ENCODE measurements at places on chromosomes 12 and 14.

- no peak for DNase-seq
Measured at GRCh38 chr12:121741743-121742142, 29.2 kb downstream of the TMEM120B start.

DNA sequence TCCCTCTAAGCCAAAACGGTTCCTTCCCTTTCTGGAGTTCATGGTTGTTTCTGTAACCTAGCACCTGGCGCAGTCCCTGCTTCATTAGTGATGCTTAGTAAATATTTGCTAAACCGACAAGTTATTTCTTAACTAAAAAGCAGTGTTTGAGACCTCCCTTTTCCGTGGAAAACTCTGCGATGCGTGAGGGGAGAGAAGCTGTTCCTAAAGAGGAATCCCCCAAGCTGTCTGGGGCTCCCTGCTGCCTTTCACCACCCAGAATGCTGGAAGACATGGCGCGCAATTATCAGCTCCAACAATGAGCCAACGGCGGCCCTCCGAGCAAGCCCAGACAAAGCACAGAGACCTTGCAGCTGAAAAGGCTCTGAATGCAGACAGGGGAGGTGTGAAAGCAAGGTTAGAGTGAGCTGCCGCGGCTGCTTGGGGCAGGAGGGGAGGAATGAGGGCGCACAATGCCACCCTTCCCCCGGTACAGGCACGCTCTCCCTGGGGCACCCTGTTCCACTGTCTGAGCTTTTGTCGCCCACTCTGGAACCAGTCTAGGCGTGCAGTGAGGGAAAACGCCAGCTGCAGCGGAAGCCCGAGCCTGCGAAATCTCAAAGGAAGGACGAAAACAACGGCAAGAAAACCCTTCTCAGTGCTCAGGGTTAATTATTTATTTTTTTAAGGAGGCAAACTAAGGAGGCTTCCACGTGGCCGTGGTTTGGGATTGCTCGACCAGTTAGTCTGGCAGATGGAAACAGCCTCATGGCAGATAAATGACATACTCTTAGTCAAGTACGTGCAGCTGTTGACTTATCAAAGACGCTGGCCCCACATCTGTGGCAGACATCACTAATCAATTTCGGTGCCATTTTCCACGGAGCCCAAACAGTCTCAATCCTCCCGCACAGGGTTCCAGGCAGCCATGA, 66.3 kb downstream of the RBM19 start:
- no peak for DNase-seq

DNA sequence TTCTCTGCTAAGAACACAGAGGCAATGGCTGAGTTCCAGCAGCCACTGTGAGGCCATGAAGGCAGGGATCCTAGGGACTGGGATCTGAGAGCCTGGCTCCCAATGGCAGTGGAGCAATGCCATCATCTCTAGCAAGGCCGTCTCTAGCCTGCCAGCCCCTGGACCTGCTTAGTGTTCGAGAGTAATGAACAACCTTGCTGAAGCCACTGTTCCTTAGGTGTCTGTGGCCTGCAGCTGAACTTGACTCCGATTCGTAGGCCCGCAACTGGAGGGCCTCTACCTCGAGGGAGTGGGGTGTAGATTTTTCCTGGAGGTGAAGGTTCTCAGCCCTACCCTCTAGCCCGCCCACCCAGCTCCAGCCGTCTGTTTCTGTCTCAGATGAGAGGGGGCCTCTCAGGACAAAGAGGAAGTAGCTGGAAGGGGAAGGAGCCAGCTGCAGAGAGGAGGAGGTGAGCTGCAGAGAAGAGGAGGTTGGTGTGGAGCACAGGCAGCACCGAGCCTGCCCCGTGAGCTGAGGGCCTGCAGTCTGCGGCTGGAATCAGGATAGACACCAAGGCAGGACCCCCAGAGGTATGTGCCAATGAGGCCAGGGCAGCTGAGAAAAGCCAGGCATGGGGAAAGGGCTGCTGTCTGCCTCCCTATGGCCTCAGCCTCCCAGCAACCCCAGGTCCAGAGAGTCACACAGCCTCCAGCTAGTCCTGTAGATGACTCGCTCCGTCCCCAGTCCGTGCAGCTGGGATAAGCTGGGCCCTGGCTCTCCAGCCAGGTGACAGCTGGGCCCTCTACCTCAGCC, at the start of gene PLD4:
Gene PLD4, plus strand, starts transcription at position 459 of the 793 bp plus-strand sequence. CDS start 2,262 bp downstream, outside the sequence.
- no peak for DNase-seq

DNA sequence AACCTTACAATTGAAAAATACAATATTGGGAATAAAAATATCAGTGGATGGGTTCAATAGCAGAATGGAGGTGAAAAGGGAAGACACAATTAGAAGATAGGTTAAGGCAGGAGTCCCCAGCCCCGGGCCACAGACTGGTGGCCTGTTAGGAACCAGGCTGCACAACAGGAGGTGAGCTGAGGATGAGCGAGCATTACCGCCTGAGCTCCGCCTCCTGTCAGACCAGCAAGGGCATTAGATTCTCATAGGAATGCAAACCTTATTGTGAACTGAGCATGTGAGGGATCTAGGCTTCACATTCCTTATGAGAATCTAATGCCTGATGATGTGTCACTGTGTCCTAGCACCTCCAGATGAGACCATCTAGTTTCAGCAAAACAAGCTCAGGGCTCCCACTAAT, 27.3 kb upstream of the ST8SIA1 start:
- peak; percentile 50 for DNase-seq

GRCh38 chr12:21656905-21657325, 727 bp downstream of the LDHB start:
- DNase-seq: no peak

DNA sequence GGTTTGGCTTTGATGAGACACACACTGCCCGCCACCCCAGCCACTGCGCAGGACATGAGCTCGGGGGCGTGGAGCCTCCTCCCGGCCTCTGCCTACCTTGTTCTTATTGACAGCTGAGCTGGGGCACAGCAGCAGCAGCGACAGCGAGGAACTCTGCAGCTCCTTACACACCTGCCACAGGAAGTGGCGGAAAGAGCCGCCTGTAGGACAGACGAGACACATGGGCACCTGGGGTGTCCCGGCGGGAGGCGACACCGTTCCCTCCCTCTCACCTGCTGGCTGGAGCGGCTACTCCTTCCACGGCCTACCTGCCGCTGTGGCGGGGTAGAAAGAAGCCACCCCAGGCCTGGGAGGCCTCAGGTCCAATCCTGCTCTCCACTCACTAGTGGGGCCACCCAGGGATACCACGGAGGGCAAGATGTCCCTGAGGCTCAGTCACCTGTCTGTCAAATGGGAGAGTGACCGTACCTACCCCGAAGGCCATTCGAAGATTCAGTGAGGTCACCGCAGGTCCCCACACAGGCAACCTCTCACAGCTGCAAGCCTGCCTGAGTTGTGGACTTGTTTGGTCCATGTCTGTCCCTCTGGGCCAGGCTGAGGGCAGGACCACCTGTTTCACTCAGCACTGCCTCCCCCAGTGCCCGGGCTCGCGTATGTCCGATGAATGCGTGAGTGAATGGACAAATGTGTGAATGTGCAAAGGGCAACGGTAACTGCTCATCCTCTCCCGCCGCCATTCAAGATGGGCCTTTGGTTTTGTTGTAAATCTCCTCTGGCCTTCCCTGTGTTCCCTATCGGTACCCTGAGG, 42.6 kb downstream of the TRAFD1 start:
- DNase-seq: no peak

DNA sequence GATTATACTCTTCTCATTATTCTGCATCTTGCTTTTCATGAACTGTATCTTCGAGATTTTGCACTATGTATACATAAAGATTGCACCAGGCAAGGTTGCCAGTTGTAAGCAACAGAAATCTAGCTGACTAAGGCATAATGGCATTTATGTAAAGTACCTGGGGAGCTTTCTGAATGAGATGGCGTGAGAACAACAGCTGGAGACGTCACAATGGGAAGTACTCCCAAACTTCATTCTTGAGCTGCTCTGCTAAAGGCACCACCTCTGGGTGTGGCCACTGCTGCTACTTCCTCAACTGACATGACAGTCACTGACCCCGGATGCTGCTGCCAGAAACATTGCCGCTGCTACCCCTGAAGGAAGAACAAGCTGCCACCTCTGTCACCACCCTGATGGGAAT, 220.7 kb downstream of the NOVA1 start:
- DNase-seq: no peak

DNA sequence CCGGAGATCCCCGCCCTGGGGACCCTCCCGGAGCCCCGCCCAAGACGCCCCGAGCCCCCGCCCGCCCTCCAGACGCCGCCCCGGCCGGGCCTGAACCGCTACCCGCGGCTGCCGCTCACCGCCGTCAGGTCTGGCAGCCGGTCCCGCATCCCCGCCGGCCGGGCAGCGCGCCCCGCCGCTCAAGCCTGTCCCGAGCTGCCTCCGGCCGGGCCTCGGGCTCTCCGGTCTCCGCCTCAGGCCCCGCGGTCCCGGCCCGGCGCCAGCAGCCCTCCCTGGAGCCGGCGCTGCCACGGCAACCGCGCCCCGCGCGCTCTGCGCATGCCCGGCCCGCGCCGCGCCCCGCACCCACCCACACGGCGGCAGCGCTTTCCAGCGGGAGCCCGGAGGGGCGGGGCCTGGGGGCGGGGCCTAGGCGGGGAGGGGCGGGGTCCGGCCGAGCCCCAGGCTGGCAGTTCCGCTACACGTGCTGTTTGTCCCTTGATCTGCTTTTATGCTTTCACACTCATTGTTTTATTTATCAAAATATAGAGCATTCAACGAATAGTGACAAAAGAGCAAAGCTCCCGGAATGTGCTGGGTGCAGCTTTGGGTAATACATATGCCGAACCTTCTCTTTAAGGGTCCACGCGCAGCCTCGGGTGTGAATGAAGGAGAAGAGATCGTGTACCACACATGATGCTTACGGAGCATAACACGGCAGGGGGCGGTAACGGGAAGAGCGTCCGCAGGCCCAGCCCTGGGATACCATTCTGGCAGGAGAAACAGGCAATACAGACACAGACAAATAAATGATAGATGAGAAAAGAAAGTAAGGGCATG, at the start of gene STX2:
Gene STX2, minus strand, starts transcription at position 300 of the 819 bp plus-strand sequence. Its CDS starts 151 bp downstream, at position 149.
- peak; percentile 78 for DNase-seq

- no peak for DNase-seq
Measured at GRCh38 chr12:103868215-103868614, 27.2 kb upstream of the NT5DC3 start.

- DNase-seq: no peak
Measured at GRCh38 chr12:31265722-31266121, 60.2 kb downstream of the SINHCAF start.

DNA sequence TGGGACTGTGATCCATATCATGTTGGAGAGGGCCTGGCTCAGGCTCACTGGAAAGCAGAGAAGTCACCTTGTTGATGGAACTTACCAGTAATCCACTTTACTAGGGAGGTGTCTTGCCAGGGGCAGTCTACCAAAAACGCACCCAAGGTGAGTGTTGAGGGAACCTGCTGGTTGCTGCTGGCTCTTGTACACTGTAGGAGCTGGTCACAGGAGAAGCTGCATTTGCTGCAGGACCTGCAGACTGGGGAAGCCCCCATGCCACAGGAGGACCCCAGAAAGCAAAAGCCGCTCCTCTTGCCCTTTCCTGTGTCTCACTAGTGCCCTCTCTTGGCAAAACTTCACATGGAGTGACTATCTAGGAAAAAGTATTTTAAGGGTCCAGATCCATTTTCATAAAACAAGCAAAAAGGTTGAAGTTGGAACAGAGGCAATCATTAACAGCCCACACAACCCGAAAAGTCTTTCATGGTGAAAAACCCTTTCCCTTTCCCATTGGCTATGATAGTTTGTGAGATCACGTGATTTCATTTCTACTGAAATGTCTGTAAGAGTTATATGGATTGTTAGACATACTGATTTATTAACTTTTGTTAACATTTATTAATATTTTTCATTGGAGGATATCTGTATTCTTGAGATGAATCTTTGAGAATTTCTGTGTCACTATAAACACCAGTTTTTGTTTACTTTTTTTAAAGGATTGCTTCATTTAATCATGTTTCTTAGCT, 59.2 kb downstream of the RASSF8 start:
- peak; percentile 41 for DNase-seq

- DNase-seq: no peak
Measured at GRCh38 chr14:23143911-23144310, 24.9 kb upstream of the CEBPE start.

GRCh38 chr12:82600379-82600778, 86.3 kb upstream of the TMTC2 start:
- no peak for DNase-seq

DNA sequence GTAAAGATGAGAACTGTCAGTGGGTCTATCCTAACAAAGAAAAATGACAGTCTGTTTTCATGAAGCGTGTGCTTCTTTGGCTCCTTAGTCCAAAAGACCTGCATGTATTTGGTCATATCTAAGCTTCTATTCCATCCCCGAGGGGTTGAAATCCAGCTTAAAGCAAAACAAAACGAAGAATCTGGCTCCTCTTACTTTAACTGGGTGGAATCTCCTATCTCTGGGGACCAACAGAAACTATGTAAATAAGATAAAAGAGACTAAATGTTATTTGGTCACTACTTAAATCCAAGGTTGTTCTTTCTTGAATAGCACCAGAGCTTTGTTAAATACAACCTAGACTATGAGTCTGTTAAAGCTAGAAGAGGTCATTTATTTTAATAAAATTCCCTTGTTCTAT, 9.4 kb downstream of the IGF1 start:
- DNase-seq: no peak

- DNase-seq: no peak
Measured at GRCh38 chr12:122437656-122438121, 15.2 kb upstream of the CLIP1 start.

- DNase-seq: no peak
Measured at GRCh38 chr12:121490401-121491281, 90.2 kb downstream of the KDM2B start.

GRCh38 chr14:90034835-90035525, 26.8 kb upstream of the KCNK13 start:
- no peak for DNase-seq

DNA sequence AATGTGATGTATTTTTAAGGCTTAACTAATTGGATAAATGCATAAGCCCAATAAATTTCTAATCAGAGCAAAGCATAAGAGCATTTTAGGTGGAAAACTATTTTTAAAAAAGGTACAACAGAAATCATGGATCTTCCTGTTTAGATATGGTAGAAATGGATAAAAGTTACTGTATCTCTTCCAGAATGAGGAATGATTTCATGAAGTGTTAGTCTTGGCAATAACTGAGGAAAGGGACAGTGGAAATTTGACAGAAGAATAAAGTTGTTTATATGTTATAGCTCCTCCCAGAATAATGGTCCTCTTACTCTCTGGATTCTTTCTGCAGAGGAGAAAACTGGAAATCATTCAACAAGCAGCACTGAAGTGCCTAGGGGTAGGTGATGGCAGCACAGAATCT, 32.4 kb upstream of the BMAL2 start:
- DNase-seq: no peak

DNA sequence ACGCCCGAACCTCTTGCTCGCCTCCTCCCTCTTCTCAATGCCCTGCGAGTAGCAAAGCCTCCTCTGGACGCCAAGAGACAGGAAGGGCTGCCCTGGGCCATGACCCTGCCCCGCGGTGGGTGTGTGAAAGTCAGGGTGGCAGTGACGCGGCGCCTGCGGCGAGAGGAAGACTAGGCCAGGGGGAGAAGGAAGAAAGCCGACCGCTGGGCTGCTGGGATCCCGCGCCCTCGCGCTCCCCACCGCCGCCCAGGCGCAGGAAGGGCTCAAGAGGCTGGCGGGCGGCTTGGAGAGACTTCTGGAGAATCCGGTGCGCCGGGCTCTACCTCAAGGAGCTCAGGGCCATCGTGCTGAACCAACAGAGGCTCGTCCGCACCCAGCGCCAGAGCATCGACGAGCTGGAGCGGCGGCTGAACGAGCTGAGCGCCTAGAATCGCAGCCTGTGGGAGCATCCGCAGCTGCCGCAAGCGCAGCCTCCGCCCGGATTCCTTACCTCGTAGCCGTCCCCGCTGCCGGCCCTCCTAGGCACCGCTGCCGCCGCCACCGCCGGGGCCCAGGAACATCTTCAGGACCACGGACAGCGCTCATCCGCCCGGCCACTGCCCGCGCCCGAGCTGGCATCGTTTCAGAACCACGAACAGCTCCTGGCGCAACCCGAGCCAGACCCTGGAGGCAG, 105.0 kb upstream of the PRB2 start:
- peak; percentile 95 for DNase-seq

All from WTC11 (cell line).